IPS DF 6.9 (cell line): ENCODE measurements at places on chromosomes 7 and 10.

GRCh38 chr7:116273283-116273917 is 63.1 kb downstream of the TES start:
- no peak for DNase-seq

- DNase-seq: no peak
Measured at GRCh38 chr7:37395618-37396259, 52.9 kb downstream of the ELMO1 start.

DNA sequence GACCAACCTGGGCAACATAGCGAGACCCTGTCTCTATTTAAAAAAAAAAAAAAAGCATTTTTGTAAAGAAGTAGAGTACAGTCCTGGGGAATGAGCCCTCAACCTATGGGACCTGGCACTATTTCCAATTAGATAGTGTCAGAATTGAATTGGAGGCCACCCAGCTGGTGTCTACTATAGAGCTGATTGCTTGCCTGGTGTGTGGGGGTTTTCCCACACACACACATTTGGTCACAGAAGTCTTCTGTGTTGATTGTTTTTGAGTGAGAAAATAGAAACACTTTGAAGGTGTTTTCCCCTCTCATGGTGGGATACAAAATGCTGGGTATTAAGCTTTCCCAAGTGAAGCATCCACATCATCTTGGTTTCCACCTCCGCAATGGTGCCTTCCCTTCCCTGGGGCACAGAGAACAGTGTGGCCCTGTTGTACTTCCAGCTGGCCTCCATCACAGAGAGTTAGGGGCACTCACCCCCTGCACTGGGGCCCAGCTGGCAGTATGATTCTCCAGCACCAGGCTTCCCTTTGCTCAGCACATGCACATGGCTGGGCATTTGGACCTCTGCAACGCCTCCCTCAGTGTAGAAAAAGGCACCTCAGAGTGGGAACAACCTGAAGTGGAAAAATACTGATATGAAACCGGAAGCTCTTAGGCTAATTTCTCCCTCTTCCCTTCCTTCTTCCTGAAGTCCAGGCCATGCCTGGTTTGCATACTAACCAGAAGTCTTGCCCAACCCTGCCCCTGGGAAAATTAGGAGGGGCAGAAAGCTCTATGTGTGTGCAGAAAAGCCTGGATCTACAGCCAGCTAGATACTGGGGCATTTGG is 10.7 kb upstream of the NFKB2 start:
- no peak for DNase-seq

- no peak for DNase-seq
Measured at GRCh38 chr10:18478354-18478753, 173.0 kb downstream of the NSUN6 start.

- DNase-seq: no peak
Measured at GRCh38 chr7:14252458-14252857, 263.0 kb upstream of the ETV1 start.

DNA sequence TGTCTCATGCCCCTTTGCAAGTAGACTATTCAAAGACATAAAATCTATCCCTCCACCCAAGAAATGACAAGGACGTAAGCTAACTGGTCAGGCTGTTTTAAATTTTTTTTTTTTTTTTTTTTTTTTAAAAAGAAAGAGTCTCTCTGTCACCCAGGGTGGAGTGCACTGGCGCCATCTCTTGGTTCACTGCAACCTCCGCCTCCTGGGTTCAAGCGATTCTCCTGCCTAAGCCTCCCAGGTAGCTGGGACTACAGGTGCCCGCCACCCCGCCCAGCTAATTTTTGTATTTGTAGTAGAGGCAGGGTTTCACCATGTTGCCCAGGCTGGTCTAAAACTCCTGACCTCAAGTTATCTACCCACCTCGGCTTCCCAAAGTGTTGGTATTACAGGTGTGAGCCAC is 11.2 kb downstream of the TRA2A start:
- no peak for DNase-seq

- no peak for DNase-seq
Measured at GRCh38 chr10:7480742-7481367, 70.0 kb upstream of the SFMBT2 start.

DNA sequence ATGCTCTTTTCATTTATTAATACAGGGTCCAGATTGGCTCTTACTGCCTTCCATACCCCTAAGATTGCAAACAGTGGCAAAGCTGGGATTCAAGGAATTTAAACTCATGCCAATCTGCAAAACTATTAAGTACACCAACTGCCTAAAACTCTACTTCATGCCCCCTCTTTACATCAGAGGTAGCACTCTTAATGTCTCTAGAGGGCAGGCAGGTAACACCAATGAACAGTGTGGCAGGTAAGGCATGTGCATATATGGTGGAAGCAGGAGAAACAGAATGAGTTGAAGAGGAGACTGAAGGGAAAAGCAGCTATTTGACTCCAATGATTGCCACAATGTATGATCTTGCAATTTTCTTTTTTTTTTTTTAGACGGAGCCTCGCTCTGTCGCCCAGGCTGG is 156.7 kb downstream of the BTAF1 start:
- no peak for DNase-seq

DNA sequence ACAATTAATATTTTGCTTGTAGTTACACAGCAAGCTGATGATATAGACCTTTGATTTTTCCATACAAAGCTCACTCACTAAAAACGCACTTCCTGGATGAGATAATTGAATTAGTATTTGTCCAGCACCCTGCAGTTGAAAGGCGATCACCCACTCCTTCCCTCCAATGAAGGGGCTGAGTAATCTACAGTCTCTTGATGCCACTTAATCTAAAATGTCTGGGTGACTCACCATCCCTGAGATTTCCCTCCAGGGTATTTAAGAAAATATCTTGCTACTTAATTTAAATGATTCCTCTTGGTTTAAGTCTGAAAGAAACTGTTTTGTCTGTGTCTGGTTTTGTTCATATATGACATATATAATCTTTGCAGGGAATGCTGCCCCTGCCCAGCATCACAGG is 515.3 kb downstream of the GRID1 start:
- no peak for DNase-seq

- no peak for DNase-seq
Measured at GRCh38 chr10:71522442-71523144, 125.9 kb downstream of the CDH23 start.

- DNase-seq: no peak
Measured at GRCh38 chr10:127635882-127636281, 86.8 kb downstream of the NPS start.

DNA sequence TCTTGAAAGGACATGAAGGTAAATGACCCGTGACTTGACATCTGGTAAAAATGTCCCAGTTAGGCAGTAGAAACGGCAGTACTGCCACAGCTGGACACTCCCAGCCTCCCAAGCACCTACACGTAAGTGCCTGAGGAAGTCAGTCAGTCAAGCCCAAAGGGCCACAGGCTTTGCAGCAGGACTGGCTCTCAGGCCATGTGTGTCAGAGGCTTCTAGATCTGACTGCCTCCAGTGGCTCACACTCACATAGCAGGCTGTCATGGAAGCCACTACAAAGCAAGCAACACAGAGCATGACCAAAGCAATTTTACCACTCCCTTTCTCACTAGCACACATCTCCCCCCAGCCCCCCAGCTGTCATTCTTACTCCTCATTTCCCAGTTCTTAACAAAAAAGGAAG is 17.8 kb upstream of the CCNJ start:
- no peak for DNase-seq
